HS-27A (cell line): ENCODE measurements at places on chromosomes 7 and 10.

GRCh38 chr10:34489973-34490745 is 324.9 kb downstream of the PARD3 start:
- no peak for DNase-seq

DNA sequence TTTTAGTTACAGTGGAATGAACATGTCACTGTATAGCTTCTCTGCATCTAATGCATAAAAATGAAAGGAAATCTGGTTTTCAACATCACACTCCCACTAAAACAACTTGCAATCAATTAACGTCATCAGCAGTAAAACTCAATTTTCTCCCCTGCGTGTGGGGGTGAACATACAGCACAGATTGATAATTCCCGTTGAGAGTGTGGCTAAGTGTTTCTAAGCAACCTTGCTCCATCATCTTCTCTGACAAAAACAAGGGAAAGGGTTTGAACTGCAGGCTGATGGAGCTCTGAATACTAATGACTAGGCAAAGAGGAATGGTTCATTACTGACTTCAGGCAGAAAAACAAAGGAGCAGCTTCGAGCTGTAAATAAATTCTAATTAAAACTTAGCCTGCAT is 238.3 kb downstream of the PARD3 start:
- DNase-seq, result no peak

DNA sequence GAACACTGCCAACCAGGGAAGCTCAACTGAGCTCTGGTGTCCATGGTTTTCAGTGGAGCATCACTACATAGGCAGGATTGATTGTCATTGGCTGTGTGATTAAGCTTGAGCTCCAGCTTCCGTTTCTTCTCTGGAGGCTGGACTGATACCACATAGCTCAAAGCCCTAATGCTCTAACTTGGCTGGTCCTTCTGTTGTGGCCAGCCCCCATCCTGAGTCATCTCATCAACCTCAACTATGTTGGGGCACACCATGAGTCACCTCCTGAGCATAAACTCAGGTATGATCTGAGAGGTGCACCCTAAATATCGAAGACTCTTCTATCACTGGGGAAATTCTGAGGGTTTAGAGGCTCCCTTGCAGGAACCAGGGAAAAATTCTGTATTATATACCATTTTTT is 114.5 kb upstream of the INHBA start:
- DNase-seq, result no peak

DNA sequence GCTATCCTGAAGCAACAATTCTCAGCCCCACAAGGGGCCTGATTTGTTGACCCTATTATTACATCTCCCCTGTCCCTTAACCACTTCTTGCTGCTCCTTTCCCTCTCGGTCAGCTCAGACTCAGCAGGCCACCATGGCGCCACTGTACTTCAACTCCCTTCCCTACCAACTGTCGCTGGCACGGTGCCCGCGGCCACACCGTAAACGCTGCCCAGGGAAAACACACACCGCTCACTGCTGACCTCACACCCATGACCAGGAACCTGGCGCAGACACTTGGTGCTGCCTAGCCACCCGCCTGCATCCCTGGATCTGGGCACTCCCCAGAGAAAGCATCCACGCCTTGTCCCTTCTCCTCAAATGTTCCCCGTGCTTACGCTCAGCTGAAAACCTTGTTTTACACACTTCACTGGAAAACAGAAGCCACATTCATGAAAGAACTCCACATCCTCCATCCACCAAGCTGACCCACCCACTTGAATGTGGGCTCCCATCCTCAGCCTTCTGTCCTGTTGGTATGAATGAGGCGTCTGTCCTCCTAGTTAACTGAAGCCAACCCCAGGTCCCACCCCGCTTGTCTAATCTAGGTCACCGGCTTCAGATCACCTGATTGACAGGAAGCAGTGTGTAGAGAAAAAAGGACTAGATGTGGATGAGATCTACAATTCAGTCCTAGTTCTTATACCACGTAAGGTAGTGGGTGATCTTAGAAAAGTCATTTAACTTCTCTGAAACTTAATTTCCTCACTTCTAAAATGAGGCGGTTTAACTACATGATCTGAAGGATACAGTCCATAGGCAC is 28.5 kb upstream of the CRYGN start:
- no peak for DNase-seq
